ENCODE measurements at places on chromosomes 3 and 15.

- DNase-seq: no peak
These were observed 188.6 kb upstream of the PDZRN3 start for GRCh38 chr3:73813291-73813690.

- no peak for DNase-seq
These were observed 32.7 kb downstream of the C3orf70 start for GRCh38 chr3:185120126-185120525.

DNA sequence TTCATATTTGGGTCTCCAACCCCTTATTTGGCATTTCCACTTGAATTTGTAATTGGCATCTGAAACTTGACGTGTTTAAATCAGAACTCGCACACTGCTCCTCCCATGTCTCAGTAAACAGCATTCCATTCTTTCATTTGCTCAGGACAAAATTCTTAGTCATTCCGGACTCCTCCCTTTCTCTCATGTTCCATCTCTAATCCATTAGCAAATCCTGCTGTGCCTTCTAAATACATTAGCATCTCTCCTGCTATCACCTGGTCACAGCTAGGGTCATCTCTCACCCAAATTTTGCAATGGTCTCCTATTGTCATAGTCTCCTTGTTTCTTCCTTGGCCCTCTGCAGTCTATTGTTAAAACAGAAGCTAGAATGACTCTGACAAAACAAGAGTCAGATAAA lies 119.9 kb upstream of the CADPS start:
- no peak for DNase-seq

GRCh38 chr15:55282284-55282833 lies 7.3 kb downstream of the RAB27A start:
- no peak for DNase-seq

- no peak for DNase-seq
These were observed 12.7 kb downstream of the SLC6A20 start for GRCh38 chr3:45783667-45784066.

DNA sequence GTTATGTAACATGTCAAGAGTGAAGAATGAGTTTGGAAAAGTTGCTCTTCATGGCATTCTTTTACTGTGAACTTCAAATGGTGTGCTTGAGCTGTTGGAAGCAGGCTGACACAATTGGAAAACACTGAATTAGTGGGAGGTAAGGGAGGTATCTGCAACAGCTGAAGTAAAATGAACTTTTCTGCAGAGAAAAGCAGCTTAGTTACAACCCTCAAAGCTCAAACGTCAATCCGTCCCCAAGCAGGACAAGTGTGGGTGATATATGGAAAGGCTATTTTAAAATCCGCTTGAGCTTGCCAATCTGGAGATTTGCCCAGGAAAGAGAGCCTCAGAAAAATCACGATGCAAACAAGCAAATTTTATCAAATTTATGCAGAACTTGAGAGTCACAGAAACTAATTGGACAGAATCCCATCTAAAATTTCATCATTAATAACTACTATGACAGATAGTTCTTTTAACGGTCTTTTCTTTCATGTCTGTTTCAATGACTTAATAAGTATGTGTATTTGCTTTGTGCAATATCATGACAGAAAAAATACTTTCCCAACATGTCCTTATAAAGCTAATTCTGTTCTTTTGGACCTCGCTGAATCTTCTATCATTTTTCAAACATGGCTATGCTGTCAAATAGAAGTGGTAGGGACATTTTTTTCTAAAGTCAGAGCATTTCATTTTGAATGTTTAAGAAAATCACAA lies 266.6 kb upstream of the SLITRK3 start:
- no peak for DNase-seq

DNA sequence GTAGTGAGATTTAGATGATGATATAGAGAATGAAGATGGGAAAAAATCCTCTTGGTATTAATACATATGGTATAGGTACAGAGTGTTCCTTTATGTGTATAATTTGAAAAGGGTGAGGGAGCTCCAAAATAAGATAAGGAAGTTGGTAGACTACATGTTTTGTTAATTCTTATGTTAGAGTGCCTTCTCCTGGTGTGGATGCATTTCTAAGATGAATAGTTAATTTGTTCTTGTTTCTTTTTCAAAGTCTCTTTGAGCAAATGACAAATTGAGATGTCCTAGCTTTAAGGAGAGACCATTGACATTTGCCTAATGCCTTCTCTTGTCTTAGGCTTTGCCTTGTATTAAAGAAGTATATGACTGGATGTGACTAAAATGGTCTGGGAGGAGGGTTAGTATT lies 34.1 kb downstream of the AKAP13 start:
- no peak for DNase-seq

- no peak for DNase-seq
These were observed 24.9 kb upstream of the RASGRP1 start for GRCh38 chr15:38589502-38589901.

GRCh38 chr3:49652903-49653415 lies 21.2 kb upstream of the APEH start:
- DNase-seq: no peak

- DNase-seq: no peak
These were observed 56.2 kb downstream of the B3GNT5 start for GRCh38 chr3:183309276-183309675.

- DNase-seq: no peak
These were observed 97.4 kb upstream of the CCDC80 start for GRCh38 chr3:112738366-112738765.

- no peak for DNase-seq
These were observed 36.2 kb upstream of the FLNB start for GRCh38 chr3:57971975-57972374.

DNA sequence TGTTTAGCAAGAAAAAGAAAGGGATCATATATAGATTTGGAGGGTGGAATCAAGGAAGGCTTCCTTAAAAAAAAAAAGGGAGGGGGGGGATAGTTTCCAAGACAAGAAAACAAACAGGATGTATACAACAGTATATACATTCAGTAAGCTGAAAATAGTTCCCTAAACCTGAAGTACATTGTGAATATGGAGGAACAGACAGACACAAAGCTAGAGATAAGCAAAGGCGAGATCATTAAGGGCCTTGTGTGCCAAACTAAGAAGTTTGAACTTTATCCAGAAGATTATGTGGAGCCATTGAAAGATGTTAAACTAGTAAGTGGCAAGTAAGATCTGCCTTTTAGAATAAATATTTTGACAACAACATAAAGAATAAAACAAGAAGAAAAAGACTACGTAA lies 93.3 kb upstream of the IMPG2 start:
- no peak for DNase-seq

GRCh38 chr3:8733332-8734094 lies at the start of gene CAV3:
Gene CAV3, plus strand, starts transcription at chr3:8733802. Its CDS starts 75 bp downstream, at chr3:8733877.
- DNase-seq: no peak

GRCh38 chr3:81218023-81218422 lies 543.4 kb downstream of the GBE1 start:
- DNase-seq: no peak

- DNase-seq: no peak
These were observed 32.7 kb downstream of the RARB start for GRCh38 chr3:25460751-25461150.

- DNase-seq: no peak
These were observed 63.9 kb downstream of the NFKBIZ start for GRCh38 chr3:101913168-101913567.

GRCh38 chr3:30154853-30155252 lies 451.5 kb upstream of the TGFBR2 start:
- no peak for DNase-seq

DNA sequence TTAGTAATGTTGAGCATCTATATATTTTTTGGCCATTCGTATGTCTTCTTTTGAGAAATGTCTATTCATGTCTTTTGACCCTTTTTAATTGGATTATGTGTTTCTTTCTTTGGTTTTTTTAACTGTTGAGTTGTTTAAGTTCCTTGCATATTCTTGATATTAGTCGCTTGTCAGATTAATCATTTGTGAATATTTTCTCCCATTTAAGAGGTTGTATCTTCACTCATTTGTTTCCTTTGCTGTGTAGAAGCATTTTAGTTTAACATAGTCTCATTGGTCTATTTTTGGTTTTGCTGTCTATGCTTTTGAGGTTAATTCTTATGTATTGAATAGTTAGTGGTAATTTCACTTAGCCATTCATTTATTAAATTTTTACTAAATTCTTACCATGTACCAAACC lies 283.8 kb downstream of the ZPLD1 start:
- no peak for DNase-seq

GRCh38 chr3:150703756-150704344 lies at the start of gene ERICH6:
Gene ERICH6, minus strand, starts transcription at chr3:150703920. Its CDS starts 22 bp downstream, at chr3:150703898.
- peak; percentile 56 for DNase-seq

GRCh38 chr3:141085343-141086070 lies 34.4 kb downstream of the SPSB4 start:
- no peak for DNase-seq

Measured in activated T-helper 1 cell treated with anti-CD3 and anti-CD28 coated beads, Interleukin-2, amount 50 U/mL, for 16 hours (primary cell).